ENCODE measurements at places on chromosomes 1 and 21.

GRCh38 chr1:170290991-170291390 lies 145.2 kb downstream of the NTMT2 start:
- no peak for DNase-seq

GRCh38 chr1:78355656-78356055 lies 135.1 kb upstream of the PTGFR start:
- no peak for DNase-seq

GRCh38 chr1:25664357-25665199 lies 48.0 kb downstream of the MAN1C1 start:
- no peak for DNase-seq

DNA sequence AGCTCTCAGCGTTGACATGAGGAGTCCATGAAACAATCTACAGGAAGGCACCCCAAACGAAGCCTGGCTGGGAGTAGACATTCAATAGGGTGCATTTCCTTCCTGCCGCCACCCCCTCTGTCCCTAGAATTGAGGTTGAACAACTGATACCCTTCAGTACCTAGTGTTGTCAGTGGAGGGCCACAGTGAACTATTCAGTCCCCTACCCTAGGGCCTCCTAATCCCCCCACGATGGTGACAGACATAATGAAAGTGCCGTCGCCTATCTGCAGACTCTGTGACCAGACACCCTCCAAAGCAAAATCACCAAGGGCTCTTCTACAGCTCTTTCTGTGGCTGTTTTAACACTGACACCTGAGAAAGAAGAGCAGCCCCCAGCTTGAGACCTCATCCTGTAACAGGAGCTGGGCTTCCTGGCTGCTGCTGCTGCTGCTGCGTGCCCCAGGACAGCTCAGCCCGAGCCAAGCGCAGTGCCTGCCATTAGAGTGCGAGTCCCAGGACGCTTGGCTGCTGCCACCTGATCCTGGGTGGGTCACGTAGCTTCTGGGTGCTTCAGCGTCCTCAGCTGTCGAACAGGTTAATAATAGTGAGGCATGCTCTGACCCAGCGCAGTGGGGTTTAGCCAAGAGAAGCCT lies 183.0 kb downstream of the ZBTB18 start:
- DNase-seq, result no peak

GRCh38 chr1:232921381-232921780 lies 29.0 kb upstream of the NTPCR start:
- no peak for DNase-seq

DNA sequence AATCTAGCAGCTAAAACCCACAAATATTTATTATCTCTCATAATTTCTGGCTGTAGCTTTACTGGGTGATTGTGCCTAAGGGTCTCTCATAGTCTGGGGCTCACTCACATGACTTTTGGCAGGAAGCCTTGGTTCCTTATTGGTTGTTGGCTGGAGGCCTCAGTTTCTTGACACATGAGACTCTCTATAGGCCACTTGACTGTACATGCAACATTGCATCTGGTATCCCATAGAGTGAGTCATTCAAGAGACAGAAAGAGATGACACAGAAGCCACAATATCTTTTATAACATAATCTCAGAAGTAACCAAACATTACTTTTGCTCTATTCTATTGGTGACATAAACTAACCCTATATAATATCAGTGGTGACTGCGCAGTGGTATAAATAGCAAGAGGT lies 128.5 kb upstream of the HNRNPU start:
- DNase-seq, result peak; percentile 65

- DNase-seq, result peak; percentile 29
Observed at GRCh38 chr1:161367684-161368400, at the start of gene CFAP126. Gene CFAP126, minus strand, starts transcription at chr1:161367876. Its CDS starts 8 bp downstream, at chr1:161367868.

GRCh38 chr1:87178441-87178840 lies 150.2 kb upstream of the LMO4 start:
- no peak for DNase-seq

Measured in NCI-H345 (cell line).